Tibial nerve (tissue), 4 donors: ENCODE measurements at places on chromosomes 11 and 22.

GRCh38 chr22:33426451-33426850, 368.3 kb upstream of the SYN3 start:
- DNase-seq: no peak

GRCh38 chr11:41714101-41714500, 254.6 kb upstream of the LRRC4C start:
- no peak for DNase-seq

GRCh38 chr22:44187652-44188230, 7.0 kb downstream of the PARVG start:
- DNase-seq: no peak

GRCh38 chr22:47591016-47591415, 828.6 kb downstream of the TBC1D22A start:
- no peak for DNase-seq

DNA sequence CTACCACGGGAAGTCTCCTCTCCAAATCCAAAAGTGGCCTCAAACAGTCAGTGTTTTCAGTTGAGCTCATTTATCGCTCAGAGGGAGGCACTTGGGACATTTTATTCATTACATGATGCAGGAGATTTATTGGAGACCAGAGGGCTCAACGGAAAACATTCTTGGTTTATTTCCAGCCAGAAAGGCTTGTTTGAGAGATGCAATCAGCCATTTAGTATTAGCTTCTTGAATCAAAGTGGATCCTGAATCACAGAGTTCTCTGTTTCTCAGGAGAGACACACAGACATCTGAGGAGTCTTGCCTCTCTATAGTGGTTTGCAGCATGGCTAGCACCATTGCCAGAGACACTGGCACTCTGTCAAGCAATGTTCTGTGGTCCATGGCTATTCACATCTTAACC, 31.5 kb downstream of the CD44 start:
- DNase-seq: no peak

DNA sequence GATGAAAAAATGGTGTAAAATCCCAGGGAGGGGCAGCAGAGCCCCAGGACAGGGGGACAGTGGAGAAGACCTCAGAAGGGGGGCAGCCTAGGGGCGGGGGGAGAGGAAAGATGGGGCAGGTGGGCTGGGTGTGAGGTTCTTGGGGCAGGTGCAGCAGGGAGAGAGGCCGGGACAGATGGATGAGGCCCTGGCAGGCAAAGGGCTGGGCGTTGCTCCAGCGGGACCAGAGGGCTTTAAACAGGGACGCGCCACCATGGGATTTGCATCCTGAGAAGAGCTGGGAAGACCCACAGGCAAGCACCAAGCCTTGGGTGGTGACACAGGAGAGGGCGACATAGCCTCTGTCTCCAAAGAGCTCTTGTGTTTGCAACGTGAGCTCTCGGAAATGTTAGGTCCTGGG, 1342.8 kb downstream of the TBC1D22A start:
- DNase-seq: no peak

GRCh38 chr11:102620818-102621561, 4.1 kb downstream of the MMP20 start:
- DNase-seq: no peak

DNA sequence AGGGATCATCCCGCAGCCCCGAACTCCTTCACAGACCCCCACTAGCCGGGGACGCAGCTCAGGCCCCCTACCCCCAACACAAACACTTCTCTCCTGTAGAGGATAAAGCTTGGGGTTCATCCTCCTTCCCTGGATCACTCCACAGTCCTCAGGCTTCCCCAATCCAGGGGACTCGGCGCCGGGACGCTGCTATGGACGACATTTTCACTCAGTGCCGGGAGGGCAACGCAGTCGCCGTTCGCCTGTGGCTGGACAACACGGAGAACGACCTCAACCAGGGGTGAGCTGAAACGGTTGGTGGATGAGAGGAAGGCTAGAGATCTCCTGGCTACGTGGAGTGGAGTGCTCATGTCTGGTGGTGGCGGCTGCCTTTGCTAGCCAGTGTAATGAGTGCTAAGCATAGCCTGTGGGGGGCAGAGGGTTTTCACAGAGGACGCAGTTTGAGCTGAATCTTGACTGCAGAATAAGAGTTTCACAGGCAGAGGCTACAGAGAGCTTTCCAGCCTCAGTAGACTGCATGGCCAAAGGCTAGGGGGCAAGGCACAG, 580 bp downstream of the ILK start:
- DNase-seq: peak; percentile 54

- DNase-seq: no peak
Measured at GRCh38 chr11:42319921-42320320, 860.5 kb upstream of the LRRC4C start.

- DNase-seq: no peak
Measured at GRCh38 chr11:38543986-38544385, 1946.0 kb upstream of the RAG2 start.
